Activated T-helper 1 cell treated with anti-CD3 and anti-CD28 coated beads, Interleukin-12 subunit alpha, Interleukin-12 subunit beta, Interleukin-2, Interleukin-4 antibody, amounts not matched to agents 30 ng/mL and 10 ng/mL and 1 ng/mL, durations not matched to agents 14 hours and 24 hours and 36 hours (primary cell): ENCODE measurements at places on chromosomes 6 and 20. TPM values are rescaled to one million over a fixed set of nuclear protein-coding genes. Genes with fewer than 3 reads are reported as not detected.
A peak's percentile ranks its signal among the peaks of the same experiment; 100 is the strongest.

The DPPA5 gene
- total RNA-seq, result not detected in 2 replicates

The MACROD2 gene
- total RNA-seq, result not detected in 2 replicates

The CNBD2 gene
- 3.3 and 6.1 TPM in 2 replicates for total RNA-seq

The VIP gene
- not detected in 2 replicates for total RNA-seq

GRCh38 chr20:11108102-11108810, 434.5 kb upstream of the JAG1 start:
- DNase-seq, result no peak
- H3K4me1 ChIP-seq, result no peaks in the 10 kb centered on the region
- no peaks in the 10 kb centered on the region for H3K36me3 ChIP-seq
- no peak overlapping the region for H3K27ac ChIP-seq
- no peaks in the 10 kb centered on the region for H3K27me3 ChIP-seq
- no peak overlapping the region for H3K4me3 ChIP-seq

DNA sequence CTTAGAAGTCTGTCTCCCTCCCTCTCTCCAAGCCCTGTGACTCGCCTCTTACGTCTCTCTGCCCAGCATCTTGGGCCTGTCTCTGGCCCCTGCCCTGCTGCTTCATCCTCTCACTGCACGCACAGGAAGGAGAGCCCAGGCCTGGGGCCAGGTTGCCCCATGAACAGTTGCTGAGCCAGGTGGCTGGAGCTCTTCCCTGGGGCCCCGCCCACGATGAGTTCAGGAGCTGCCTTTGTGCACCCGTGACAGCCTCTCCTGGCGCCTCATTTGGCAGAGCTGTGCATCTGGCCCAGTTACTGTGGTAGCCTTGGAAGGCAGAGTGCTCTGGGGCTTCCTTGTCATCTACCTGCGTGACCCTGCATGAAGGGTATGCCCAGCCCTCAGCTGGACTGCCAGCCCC, 44.5 kb downstream of the SLC52A3 start:
- peaks cover 28% of the 10 kb centered on the region for H3K27me3 ChIP-seq
- no peak for DNase-seq
- no peak overlapping the region for H3K27ac ChIP-seq
- no peaks in the 10 kb centered on the region for H3K36me3 ChIP-seq

DNA sequence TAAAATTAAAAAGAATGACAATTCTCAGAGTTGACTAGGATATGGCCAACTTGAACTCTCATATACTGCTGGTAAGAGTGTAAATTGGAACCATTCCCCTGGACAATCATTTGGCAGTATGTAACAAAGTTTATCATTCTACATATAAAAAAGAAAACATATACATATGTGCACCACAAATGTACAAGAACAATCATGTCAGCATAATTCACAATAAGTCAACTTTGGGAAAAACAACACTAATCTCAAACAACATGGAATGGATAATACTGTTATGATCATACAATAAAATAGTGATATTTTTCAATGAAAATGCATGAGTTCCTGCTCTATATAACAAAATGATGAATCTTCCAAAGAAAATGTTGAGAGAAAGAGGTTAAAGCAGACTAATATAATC, 1078.7 kb upstream of the EPHA7 start:
- H3K4me3 ChIP-seq, result no peak overlapping the region
- no peak for DNase-seq
- H3K36me3 ChIP-seq, result no peaks in the 10 kb centered on the region
- H3K4me1 ChIP-seq, result no peaks in the 10 kb centered on the region
- H3K27ac ChIP-seq, result no peak overlapping the region
- H3K27me3 ChIP-seq, result no peaks in the 10 kb centered on the region

- peaks cover 39% of the 10 kb centered on the region for H3K36me3 ChIP-seq
- no peak for DNase-seq
- no peak overlapping the region for H3K4me3 ChIP-seq
- H3K27me3 ChIP-seq, result no peaks in the 10 kb centered on the region
- no peaks in the 10 kb centered on the region for H3K4me1 ChIP-seq
Observed at GRCh38 chr6:131602781-131603312, 25.2 kb downstream of the MED23 start.

- no peaks in the 10 kb centered on the region for H3K36me3 ChIP-seq
- H3K27ac ChIP-seq, result no peak overlapping the region
- H3K27me3 ChIP-seq, result peaks cover 34% of the 10 kb centered on the region
- peaks cover 7% of the 10 kb centered on the region for H3K4me1 ChIP-seq
- H3K4me3 ChIP-seq, result no peak overlapping the region
- DNase-seq, result no peak
Observed at GRCh38 chr20:62984666-62985443, 21.9 kb downstream of the BHLHE23 start.

- H3K36me3 ChIP-seq, result peaks cover 46% of the 10 kb centered on the region
- no peak overlapping the region for H3K27ac ChIP-seq
- DNase-seq, result no peak
- no peaks in the 10 kb centered on the region for H3K27me3 ChIP-seq
- no peak overlapping the region for H3K4me3 ChIP-seq
Observed at GRCh38 chr20:45008521-45009049, 42.3 kb downstream of the STK4 start.

GRCh38 chr6:36615018-36615761, 21.0 kb downstream of the SRSF3 start:
- DNase-seq, result peak; percentile 37
- no peak overlapping the region for H3K27ac ChIP-seq
- no peaks in the 10 kb centered on the region for H3K27me3 ChIP-seq
- H3K4me3 ChIP-seq, result no peak overlapping the region
- peaks cover 12% of the 10 kb centered on the region for H3K4me1 ChIP-seq

- H3K27ac ChIP-seq, result no peak overlapping the region
- H3K4me1 ChIP-seq, result peaks cover 7% of the 10 kb centered on the region
- peaks cover 7% of the 10 kb centered on the region for H3K36me3 ChIP-seq
- H3K4me3 ChIP-seq, result no peak overlapping the region
- no peaks in the 10 kb centered on the region for H3K27me3 ChIP-seq
- DNase-seq, result no peak
Observed at GRCh38 chr6:34298941-34299340, 50.1 kb upstream of the SMIM29 start.

GRCh38 chr6:50925981-50926380, 107.3 kb downstream of the TFAP2B start:
- H3K27me3 ChIP-seq, result no peaks in the 10 kb centered on the region
- H3K36me3 ChIP-seq, result no peaks in the 10 kb centered on the region
- no peak overlapping the region for H3K27ac ChIP-seq

DNA sequence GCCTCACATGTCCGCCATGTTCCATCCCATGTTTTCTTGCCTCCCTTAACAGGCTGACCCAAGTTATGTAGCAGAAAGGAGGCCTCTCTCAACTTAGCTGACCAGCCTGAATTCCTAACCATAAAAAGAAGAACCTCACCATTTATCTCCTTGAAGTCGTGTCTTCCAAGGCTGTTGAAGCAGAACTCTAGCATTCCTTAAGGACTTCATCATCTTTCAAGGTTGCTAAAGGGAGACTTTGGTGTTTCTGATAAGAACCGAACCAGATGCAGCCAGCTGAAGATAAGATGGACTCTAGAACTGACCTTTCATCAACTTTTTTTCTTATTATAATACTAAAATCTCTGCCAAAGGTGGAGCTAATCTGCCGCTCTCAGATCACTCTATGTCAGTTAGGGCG, 571.7 kb upstream of the SLC35B3 start:
- DNase-seq, result no peak
- H3K27ac ChIP-seq, result no peak overlapping the region
- no peaks in the 10 kb centered on the region for H3K4me1 ChIP-seq
- no peak overlapping the region for H3K4me3 ChIP-seq
- H3K36me3 ChIP-seq, result no peaks in the 10 kb centered on the region

GRCh38 chr6:133512410-133513016, 271.4 kb downstream of the EYA4 start:
- DNase-seq, result no peak
- H3K4me3 ChIP-seq, result no peak overlapping the region
- no peaks in the 10 kb centered on the region for H3K4me1 ChIP-seq

- peaks cover 27% of the 10 kb centered on the region for H3K36me3 ChIP-seq
- no peak for DNase-seq
- H3K4me3 ChIP-seq, result no peak overlapping the region
- no peak overlapping the region for H3K27ac ChIP-seq
- H3K4me1 ChIP-seq, result peaks cover 43% of the 10 kb centered on the region
Observed at GRCh38 chr6:31543639-31544038, 1.8 kb upstream of the DDX39B start.
